ENCODE measurements at places on chromosomes 1 and 21.

DNA sequence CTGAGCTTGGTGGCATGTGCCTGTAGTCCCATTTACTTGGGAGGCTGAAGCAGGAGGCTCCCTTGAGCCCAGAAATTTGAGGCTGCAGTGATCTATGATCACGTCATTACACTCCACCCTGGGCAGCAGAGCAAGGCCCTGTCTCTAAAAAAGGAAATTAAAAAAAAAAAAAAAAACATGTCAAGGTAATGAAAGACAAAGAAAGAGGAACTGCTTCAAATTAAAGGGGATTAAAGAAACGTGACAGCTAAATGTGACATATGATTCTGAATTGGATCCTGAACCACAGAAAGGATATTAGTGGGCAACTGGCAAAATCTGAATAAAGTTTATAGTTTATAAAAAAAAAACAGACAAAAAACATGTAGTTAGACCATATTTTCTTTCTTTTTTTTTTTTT lies 3.8 kb upstream of the C2CD4D start:
- no peak for DNase-seq

DNA sequence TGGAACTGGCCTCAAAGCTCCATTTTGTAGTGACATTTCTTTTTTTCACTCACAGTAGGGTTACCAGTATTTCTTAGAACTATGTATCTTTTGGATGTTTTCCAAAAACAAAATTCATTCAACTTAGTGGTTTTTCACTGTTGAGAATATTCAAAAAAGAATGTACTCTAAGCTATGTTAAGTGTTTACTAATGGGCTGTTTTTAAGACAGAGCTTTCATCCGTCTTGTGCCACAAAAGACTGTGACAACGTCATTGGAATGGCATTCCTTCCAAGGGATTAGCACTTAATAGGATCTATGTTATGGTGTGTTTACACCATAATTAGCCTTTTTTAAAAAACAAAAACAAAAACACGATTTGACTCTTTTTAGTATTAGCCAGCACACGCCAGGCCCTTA lies 66.8 kb downstream of the TTC3 start:
- DNase-seq = no peak

DNA sequence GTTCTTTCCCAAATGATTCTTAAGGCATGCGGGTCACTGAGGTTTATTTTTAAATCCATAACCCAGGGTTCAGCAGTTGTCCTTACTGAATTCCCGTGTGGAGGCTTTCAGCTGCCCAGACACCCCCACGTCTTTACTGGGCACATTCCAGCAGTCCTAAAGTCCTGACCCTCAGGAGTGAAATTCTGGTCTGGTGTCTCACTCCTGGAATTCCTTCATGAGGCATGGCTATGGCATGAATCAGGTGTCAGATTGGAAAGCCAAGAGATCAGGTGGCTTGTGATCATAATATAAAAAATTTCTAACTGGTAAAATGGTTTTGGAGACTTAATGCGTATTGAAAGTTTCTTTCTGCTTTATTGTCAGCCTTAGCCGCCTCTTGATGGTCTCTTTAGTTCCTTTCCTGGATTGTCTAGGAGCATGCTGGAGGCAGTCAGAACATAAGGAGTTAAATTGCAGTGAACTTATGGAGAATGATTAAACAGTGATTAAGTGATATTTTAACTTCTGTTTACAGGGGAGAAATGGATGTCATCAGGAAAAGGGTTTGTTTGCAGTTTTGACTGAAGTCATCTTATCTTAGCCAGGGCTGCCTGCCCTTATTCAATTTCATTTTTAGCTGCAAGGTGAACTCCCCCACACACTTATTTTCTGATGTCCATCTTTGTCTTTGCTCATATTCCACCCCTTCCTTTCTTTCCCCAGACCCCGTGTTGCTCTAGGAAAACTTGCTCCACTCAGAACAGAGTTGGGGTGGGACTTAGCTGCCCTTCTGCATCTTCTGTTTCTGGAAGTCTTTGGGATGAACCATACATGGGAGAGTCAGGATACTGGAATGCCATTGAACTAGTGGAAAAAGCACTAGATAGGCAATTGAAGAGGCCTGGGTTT lies 25.7 kb upstream of the MACF1 start:
- no peak for DNase-seq

DNA sequence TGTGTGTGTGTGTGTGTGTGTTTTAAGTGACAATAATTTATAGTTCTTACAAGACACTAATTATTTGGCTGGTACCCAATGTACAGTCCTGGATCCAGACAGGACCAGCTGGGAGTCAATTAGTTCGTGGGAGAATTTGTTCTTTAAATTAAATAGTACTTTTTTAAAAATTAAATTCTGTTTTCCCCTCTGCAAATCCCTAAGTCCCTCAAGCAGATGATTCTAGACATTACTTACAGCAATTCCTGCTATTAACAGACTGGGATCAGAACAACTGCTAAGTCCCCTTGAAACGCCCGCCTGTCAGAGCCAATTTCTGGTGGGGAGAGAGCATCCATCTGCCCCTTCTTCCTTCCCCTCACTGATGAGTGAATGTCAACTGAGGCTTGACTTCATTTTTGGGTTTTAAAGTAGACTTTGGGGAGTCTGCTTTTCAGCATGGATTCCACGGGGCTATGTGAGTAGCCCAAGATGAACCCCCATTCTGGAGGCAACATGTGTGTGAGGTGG lies 83.9 kb downstream of the SMYD2 start:
- no peak for DNase-seq

DNA sequence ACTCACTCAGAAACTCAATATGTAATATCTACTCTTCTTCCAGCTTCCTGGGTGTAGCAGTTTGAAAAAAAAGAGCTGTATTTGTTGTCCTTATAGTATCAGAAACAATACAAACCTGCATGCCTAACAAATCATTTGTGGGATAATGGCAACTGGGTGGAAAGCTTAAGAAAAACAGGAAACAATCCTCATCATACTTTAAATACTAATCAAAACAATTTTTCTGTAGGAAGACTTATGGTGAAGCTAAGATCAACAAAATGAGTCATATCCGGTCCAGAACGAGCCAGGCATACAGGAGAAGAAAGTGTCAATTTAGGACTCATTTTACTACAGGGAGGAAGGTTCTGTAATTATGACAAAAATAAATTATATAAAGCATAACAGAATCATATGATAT lies 181.8 kb upstream of the ADGRL4 start:
- no peak for DNase-seq

DNA sequence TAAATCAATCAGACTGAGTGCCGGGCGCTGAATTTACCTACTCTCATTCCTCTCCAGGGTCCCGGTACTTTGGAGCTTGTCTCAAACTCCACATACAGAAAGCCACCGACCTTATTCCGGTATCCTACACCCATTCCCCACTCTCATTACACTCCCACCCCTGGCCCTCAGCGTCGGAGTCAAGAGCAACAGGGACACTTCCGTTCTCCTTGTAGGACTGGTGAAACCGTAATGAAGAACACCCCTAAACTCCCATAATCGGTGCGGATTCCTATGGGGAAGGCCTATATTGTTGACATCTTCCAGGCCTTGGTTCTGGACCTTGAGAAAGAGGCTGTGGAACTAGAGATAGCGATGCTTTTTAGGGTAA lies 798 bp downstream of the ZBED6 start:
- no peak for DNase-seq

GRCh38 chr1:15843826-15844572 lies 3.5 kb upstream of the SPEN start:
- DNase-seq = no peak

Measured in C1 segment of cervical spinal cord (tissue), 14 donors.